ENCODE measurements at places on chromosomes 7 and 10. TPM values are rescaled to one million over a fixed set of nuclear protein-coding genes. Genes with fewer than 3 reads are reported as not detected.

The TRIP6 gene
- total RNA-seq, result 120 TPM

The LRRN3 gene
- 1.0 TPM for total RNA-seq

The MAGI2 gene
- 14.7 TPM for total RNA-seq

The OPN1SW gene
- total RNA-seq, result not detected

DNA sequence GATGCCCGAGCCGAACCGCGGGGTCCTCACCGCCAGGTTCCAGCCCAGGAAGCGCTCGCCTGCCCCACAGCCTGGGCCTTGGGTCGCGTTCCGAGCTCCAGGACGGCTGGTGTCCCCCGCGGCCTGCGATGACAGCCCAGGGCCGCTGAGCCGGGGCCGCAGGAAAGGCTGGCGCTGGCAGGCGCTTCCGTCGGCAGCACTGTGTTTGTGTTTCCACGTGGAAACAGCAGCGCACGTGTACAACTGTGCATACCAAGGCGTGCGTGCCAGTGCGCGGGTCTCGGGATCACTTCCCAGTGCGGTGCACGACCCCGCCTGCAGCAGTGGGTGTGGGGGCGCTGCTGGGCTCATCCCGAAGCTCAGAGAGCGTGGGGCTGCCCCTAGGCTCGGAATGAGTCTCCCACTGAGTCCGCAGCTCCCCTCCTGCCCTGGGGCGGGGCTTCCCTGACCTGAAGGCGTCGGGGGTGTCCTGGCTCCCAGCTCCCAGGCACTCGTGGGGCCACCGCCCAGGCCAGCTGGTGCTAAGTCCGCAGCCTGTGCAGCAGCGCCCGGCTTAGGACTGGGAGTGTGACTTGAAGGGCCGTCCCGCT is 17.2 kb downstream of the AP5Z1 start:
- DNase-seq, result peak; percentile 52

- no peak for DNase-seq
Observed at GRCh38 chr10:74391786-74392185, 240.8 kb downstream of the ADK start.

DNA sequence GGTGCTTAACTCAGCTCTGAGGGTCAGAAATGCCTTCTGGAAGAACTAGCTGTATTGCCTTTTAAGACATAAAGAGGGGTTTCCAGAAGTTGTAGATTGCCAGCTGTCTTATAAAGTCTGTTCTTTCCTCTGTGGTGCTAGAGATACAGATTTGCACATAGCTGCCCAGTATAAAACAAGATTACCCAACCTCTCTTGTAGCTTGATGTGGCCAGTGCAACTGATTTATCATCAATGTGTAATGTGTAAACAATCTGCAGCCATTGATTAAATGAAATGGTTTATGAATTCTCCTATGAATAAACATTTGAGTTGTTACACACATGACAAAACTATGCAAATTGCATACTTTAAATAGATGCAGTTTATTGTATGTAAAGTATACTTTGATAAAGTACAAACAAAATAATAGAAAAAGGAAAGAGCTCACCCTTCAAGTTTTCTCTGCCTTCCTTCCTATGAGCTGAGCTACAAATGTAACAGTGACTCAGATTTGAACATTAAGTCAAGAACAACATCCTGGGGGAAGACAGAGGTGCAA is 195.2 kb downstream of the TMEM26 start:
- DNase-seq, result no peak

GRCh38 chr10:110918269-110918642 is 724 bp downstream of the BBIP1 start:
- DNase-seq, result peak; percentile 96

- no peak for DNase-seq
Observed at GRCh38 chr10:71973777-71974488, 9.7 kb downstream of the CHST3 start.

- no peak for DNase-seq
Observed at GRCh38 chr7:19146699-19147098, 1.5 kb upstream of the FERD3L start.

- no peak for DNase-seq
Observed at GRCh38 chr7:92626281-92626809, 36.2 kb upstream of the FAM133B start.

- no peak for DNase-seq
Observed at GRCh38 chr10:117164592-117165537, 26.8 kb upstream of the VAX1 start.

- DNase-seq, result no peak
Observed at GRCh38 chr10:118820326-118821116, 65.8 kb upstream of the CACUL1 start.
